NCI-H2107 (cell line): ENCODE measurements at places on chromosomes 5 and 9.

GRCh38 chr9:4422495-4422894 lies 67.8 kb upstream of the SLC1A1 start:
- no peak for DNase-seq

GRCh38 chr5:24714746-24715145 lies 70.0 kb upstream of the CDH10 start:
- DNase-seq = no peak

- peak; percentile 5 for DNase-seq
Observed at GRCh38 chr5:41636605-41637004, 126.2 kb upstream of the PLCXD3 start.

DNA sequence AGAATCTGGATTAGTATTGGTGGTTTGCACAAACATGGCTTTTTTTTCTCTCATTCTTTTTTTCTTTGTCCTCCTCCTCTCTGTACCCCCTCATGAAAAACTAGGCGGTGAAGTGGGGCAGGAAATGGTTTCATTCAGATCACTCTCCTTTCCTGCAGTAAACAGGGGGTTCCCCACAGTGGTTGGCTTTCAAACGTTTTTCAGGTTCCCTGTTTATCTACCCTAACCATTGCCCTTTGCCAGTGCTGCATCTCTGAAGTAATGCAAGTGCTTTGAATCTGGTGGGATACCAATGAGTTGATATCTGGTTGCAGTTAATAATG lies 29.8 kb downstream of the NR4A3 start:
- DNase-seq = no peak

GRCh38 chr5:78763659-78764189 lies 115.2 kb upstream of the LHFPL2 start:
- no peak for DNase-seq
